ENCODE measurements at places on chromosomes 16 and 17.

GRCh38 chr17:76948726-76949342 lies 80.6 kb downstream of the MGAT5B start:
- no peak for DNase-seq

DNA sequence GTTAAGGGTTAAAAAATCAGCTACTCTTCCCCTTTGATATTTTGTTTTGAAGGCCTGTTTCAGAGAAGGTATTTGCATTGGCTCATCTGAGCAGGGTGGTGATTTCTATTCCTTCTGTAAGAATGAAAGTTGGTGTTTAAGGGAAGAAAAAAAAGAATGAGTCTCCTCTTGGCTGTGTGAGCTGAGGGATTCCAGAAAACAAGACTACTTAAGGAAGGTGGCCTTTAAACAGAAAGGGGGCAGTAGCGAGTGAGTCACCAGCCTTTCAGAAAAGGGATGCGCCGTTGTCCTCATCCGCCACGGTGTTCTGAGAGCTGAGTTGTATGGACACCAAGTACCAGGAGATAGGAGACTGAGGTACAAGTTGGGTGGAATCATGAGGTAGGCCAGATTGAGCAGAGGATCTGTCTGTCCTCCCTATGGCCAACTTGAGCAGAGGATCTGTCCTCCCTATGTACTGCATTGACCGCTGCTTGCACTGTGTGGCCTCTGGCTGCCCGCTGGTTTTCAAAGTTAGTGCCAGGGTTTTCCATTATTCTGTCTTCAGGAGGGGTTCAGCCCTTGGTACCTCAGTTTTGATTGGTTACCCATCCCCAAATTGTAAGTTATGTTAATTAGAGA lies 8.2 kb downstream of the PRKCA start:
- DNase-seq = peak; percentile 19

- no peak for DNase-seq
Measured at GRCh38 chr17:57438066-57438731, 181.9 kb downstream of the MSI2 start.

- DNase-seq = no peak
Measured at GRCh38 chr17:48598736-48599135, 5.2 kb upstream of the HOXB5 start.

DNA sequence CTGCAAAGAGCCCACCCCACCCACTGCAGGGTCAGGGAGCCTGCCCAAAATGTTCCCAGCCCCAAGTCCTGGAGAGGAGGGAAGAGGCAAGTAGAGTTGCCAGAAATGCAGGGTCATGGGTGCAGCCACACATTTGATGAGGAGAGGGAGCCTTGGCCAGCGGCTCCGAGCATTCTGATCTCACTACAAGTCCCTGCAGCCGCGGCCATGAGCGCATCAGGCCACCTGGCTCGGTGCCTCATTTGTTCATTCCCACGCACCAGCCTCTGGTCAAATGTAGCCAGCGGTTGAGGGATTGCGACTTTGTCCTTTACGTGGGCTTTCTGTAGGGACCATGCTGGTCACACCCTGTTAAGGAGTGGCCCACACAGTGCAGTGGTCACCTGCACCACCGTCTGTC lies 48.7 kb downstream of the PGS1 start:
- no peak for DNase-seq

- DNase-seq = no peak
Measured at GRCh38 chr17:69144331-69145255, 2.9 kb upstream of the ABCA6 start.

GRCh38 chr16:26863931-26864330 lies 202.8 kb upstream of the C16orf82 start:
- DNase-seq = no peak

GRCh38 chr17:47717261-47717697 lies 15.8 kb upstream of the TBX21 start:
- peak; percentile 39 for DNase-seq

DNA sequence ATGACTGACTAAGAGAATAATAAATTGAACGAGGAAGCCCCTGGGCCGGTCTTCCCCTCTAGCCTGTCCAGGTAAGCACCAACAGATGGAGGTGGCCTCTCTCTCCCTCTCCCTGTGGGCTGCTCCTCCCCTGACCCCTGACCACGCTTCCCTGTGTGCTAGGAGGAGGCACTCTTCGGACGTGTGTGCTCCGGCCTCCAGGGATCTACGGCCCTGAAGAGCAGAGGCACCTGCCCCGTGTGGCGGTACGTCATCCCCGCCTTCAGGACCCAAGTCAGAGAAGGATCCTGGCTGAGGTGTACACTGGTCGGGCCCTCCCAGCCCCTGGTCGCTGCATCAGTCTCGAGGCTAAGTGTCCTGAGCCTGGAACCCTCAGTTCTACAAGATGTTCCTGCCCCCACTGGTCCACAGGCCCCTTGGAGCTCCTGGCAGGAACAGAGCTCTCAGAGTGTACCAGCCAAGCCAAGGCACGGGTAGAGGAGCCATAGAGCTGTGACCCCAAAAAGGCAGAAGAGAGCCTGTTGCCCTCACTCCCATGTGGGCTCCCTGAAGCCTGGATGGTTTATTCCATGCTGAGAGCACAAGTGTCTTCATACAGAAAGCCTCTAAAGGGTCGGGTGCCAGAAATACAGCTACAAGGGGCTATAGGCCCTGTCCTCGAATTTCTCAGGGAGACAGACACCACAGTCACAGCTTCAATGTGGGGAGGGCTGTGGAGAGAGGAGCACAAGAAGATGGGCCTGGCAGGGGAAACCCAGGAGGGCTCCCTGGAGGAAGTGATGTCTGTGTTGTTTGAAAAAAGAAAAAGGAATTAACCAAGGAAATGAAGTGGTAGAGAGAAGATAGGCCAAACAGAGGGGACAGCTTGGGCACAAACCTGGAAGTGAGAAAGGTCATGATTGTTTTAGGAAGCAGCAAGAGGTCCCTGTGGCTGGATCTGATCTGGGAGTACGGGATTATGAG lies 15.9 kb downstream of the SDR42E2 start:
- no peak for DNase-seq

DNA sequence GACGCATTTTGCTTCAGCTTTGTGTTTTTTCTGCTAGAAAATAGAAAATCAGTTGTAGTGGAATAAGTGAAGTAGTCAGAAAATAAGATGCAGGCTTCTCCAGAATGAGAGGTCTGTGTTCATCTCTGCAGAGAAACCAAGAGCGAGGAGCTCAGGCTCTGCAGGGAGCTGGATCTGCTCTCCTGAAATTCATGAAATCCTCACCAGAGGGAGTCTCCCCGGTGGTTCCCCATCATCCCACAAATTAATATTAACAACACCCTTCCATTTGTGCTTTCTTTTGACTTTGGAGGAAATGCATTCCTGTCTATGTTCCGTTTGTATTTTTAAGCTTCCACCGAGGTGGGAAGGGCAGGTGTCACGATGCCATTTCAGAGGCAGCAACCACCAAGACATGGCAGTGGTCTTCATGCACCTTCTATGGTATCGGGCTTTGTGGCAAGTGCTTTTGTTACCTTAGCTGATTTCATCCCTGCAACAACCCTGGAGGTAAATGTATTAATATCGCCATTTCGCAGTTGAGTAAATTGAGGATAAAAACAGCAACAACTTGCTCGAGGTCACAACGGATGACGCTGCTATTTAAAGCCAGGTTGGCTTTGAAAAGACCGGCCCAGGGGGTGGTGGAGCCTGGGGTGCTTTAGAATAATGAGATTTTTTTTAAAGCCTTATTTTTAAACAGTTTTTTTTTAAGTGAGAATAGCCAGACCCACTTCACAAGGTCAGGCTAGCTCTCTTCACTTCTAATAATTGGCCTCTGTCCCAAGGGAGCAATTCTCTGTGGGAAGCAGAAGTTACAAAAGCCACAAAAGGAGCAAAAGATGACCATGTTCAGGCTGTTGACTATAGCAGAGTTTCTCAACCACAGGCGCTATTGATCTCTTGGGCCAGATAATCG lies 367.6 kb upstream of the ERCC4 start:
- DNase-seq = no peak

DNA sequence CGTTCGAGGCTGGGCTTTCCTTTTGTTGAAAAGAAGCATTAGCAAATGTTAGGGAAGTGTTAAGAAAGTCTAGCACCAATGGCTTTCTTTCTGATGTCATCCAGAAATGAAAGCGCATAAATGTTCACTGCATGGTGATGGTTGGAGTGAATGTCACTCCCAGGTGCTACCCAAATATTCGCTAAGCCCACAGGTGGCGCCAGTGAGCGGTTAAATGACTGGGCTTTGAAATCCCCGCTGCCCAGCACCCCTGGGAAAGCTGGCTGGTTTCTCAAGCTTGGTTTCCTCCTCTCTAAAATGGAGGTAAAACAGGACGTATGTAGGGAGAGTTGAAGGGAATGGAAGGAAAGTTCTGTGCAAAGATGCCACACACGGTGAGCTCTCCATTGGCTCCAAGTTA lies 104.4 kb downstream of the IRX5 start:
- DNase-seq = peak; percentile 54

GRCh38 chr17:68387435-68388218 lies 69.7 kb downstream of the WIPI1 start:
- no peak for DNase-seq

GRCh38 chr17:15377200-15377599 lies 35.8 kb upstream of the TEKT3 start:
- DNase-seq = no peak

DNA sequence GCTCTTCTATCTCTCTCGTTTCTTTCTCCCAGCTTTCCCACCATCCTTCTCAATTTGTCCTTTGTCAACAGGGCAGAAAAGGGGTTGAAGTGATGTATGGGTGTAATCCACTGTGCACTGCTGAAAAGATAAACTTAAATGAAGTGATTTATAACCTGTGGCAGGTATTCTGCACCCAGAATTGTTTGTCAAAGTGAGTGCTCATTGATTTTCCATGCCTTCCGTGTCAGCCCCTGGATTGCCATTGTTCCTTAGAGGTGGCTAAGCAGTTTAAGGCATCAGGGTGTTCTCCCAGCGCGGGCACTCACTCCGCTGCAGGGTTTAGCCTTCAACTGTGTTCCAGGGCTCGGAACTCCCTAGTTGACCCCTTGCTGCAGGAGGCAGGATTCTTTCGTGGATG lies 82.9 kb downstream of the PITPNC1 start:
- DNase-seq = no peak

- DNase-seq = peak; percentile 9
Measured at GRCh38 chr16:77660311-77660710, 62.0 kb upstream of the NUDT7 start.

GRCh38 chr17:34886831-34887230 lies 74.4 kb downstream of the CCT6B start:
- DNase-seq = peak; percentile 72

DNA sequence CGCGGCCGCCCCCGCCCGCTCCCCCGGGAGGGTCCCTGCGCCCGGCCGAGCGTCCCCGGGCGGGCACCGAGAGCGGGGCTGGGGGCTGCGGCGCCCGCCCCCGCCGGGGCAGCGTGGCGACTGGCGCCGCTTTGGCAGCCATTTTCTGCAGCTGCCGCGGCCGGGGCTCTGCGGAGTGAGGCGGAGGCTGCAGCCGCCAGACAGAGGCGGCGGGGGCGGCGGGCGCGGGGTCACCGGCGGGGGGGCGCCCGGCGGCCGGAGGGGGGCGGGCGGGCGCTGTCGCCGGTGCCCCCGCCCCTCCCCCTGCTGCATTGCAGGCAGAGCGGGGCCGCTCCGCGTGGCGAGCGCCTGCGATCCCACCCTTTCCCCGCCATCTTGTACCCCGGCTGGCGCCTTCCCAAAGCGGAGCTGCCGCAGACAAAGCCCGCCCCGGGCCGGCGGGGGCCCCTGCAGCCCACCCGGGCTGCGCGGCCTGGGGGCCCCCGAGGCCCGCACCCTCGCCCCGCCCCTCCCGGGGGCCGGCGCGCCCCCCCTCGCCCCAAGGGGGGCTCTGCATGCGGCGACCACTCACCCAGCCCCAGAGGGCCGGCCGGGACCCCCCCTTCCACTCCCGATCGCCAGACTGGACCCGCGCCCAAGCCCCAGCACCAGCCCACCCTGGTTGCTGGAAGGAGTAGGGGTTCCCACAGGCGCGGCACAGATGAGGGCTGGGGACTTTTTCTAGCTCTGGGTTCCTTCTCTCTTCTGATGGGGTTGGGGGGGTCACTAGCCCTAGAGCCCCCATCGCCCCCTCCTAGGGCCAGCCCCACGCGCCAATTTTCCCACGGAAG lies 16.6 kb upstream of the CBX8 start:
- DNase-seq = peak; percentile 61

GRCh38 chr17:50448643-50449042 lies 20.0 kb downstream of the CHAD start:
- DNase-seq = no peak

- peak; percentile 87 for DNase-seq
Measured at GRCh38 chr17:76268015-76268749, 3.0 kb downstream of the UBALD2 start.

DNA sequence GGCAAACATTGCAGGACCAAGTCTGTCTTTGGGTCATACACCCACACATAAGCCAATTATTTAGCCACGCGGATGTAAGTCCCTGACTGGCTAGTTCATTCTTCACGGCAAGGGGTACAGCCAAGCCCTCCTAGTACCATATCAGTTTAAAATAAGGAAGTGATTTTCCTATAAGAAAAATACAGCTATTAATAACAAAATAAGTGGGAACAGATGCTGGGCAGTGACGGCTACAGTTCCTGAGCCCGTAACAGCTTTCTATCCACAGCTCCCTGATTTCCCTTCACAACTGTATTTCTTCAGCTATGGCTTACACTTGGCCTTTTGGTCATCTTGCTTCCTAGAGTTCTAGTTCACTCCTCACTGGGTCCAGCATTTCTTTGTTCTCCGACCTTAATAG lies 542.4 kb upstream of the C16orf82 start:
- no peak for DNase-seq

GRCh38 chr16:57409065-57409464 lies 4.5 kb downstream of the CCL17 start:
- DNase-seq = no peak

GRCh38 chr17:41496803-41497484 lies 7.2 kb upstream of the KRT36 start:
- DNase-seq = peak; percentile 89

GRCh38 chr17:71084219-71084618 lies 914.9 kb downstream of the KCNJ2 start:
- DNase-seq = peak; percentile 13

- DNase-seq = peak; percentile 72
Measured at GRCh38 chr17:77281122-77281903, 140.5 kb downstream of the SEC14L1 start.

DNA sequence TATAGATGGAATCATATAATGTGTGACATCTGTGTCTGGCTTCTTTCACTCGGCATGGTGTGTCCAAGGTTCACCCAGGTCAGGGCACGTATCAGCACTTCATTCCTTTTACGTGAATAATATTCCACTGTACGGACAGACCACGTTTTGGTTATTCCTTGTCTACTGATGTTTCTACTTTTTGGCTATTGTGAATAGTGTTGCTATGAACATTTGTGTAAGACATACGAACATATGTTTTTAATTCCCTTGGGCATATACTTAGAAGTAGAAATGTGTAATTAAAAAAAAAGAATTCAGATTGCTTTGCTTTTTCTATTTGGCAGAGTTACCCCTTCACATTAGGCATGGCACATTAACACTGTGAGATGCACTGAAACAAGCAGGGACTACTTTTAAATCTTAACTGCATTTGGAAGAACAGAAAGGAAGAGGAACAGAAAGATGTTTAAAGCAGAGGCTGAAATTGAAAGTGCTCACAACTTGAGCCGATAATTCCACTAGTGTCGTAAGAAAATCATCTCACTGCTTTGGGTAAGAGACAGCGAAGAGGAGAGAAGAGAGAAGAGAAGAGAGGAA lies 105.3 kb downstream of the VPS53 start:
- no peak for DNase-seq

Measured in K562 (cell line).